ENCODE measurements at places on chromosomes 2 and 18.

GRCh38 chr18:41025666-41026065 is 929.4 kb upstream of the PIK3C3 start:
- no peak for DNase-seq

DNA sequence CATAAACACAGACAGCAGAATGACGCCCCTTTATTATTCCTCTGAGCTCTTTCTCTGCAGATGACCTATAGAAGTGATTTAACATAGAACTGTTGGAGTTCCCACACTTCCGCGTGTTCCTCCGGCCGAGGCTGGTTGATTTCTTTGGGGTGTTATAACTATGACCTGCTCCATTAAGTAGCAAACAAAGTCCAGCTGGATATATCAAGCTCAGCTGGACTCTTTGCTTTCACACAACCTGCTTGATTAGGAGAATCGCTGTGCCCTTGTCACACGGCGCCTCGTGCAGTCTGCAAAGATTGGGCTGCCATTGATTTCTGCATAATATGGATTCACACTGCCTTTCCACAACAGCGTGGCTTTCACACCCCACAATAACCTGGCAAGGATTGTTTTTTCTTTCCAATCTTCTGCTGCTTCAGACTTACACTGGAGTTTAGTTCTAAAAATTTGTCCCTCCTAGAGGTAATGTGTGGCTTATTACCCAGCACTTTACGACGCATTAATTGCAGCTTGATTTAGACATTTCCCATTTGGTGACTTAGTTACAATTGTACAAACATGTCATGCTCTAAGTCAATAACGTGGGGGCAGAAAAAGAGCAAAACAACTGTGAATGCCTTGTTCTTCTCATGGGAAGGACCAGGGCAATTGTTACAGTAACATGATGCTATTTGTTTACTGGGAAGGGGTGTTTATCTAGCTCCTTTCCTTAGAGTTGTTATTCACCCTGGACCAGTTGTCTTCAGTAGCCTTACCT is 485.7 kb downstream of the TXNL1 start:
- DNase-seq: no peak

- DNase-seq: no peak
Measured at GRCh38 chr18:23284629-23285028, 149.3 kb downstream of the CABLES1 start.

- peak; percentile 45 for DNase-seq
Measured at GRCh38 chr18:47204908-47205522, 28.9 kb upstream of the IER3IP1 start.

DNA sequence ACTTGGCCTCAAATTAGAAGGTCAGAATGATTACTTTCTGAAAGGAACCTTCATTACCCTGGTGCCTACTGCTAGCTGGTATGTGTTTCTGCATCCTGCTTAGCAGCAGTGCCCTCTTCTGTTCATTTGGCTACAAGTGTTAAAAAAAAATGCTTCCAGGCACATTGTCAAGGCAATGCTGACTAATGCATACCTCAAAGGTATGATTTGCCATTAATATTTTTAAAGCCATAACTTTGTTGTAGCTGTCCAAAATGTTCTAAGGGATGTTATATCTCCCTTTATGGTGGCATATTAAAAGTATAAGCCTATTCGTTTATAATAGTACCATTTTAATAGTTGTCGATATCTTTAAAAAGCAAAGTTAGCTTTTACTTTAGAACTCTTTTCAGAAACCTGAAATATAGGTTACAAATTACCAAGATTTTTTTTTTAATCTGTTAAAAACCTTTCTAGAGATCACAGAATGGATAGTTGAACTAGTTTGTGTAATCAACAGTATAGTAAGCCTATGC is 52.0 kb upstream of the FAM171B start:
- DNase-seq: peak; percentile 27

Data from stimulated activated CD4-positive, alpha-beta T cell treated with anti-CD3 and anti-CD28 coated beads, Interleukin-4, amount 100 ng/mL, for 24 hours (primary cell).